ENCODE measurements at places on chromosomes 2 and 18.

- no peak for DNase-seq
- H3K27me3 ChIP-seq = peaks cover 8% of the 10 kb centered on the region
- H3K36me3 ChIP-seq = no peaks in the 10 kb centered on the region
- no peak overlapping the region for H3K27ac ChIP-seq
- no peak overlapping the region for H3K4me3 ChIP-seq
- no peaks in the 10 kb centered on the region for H3K4me1 ChIP-seq
Observed at GRCh38 chr2:221608442-221608841, 36.3 kb upstream of the EPHA4 start.

DNA sequence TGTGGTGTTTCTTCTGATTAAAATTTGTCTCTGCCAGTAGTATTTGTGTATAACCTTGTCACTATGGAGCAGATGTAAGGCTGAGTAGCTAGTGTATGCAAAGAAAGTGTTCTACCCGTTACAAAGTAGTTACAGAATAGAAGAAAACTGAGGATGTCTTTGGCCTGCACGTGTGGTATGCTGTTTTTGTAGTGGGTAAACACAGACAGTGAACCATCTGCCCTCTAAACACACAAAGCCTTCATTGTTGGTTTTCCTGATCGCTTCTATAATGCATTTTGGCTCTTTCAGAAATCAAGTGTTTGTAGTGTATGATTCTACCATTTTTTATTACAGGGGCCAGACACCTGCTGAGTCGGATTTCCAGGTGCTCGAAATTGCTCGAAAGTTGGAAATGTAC is 61.5 kb downstream of the FARP2 start:
- H3K27ac ChIP-seq = no peak overlapping the region
- H3K4me1 ChIP-seq = no peaks in the 10 kb centered on the region
- H3K36me3 ChIP-seq = peaks cover 6% of the 10 kb centered on the region
- peaks cover 2% of the 10 kb centered on the region for H3K27me3 ChIP-seq
- no peak overlapping the region for H3K4me3 ChIP-seq

DNA sequence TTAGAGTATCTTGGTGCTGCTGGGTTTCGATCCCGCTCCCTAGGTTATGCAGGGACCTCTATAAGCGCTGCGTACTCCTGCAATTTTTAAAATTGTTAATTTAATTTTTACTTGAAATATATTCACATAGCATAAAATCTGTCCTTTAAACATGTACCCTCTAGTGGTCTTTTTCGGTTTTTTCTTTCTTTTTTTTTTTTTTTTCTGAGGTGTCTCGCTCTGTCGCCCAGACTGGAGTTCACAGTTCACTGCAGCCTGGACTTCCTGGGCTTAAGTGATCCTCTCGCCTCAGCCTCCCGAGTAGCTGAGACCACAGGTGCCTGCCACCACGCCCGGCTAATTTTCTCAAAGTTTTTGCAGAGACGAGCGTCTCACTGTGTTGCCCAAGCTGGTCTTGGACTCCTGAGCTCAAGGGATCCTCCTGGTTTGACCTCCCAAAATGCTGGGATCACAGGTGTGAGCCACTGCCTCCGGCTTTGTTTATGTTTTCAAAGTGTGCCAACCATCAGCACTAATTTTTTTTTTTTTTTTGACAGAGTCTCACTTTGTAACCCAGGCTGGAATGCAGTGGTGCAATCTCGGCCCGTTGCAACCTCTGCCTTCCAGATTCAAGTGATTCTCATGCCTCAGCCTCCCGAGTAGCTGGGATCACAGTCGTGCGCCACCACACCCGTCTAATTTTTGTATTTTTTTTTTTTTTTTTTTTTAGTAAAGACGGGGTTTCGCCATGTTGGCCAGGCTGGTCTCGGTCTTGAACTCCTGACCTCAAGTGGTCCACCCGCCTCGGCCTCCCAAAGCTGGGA is 585 bp upstream of the MOB1A start:
- H3K36me3 ChIP-seq = no peaks in the 10 kb centered on the region
- peaks cover 15% of the 10 kb centered on the region for H3K4me1 ChIP-seq
- H3K4me3 ChIP-seq = peak overlapping the region; percentile 89
- H3K27me3 ChIP-seq = no peaks in the 10 kb centered on the region

DNA sequence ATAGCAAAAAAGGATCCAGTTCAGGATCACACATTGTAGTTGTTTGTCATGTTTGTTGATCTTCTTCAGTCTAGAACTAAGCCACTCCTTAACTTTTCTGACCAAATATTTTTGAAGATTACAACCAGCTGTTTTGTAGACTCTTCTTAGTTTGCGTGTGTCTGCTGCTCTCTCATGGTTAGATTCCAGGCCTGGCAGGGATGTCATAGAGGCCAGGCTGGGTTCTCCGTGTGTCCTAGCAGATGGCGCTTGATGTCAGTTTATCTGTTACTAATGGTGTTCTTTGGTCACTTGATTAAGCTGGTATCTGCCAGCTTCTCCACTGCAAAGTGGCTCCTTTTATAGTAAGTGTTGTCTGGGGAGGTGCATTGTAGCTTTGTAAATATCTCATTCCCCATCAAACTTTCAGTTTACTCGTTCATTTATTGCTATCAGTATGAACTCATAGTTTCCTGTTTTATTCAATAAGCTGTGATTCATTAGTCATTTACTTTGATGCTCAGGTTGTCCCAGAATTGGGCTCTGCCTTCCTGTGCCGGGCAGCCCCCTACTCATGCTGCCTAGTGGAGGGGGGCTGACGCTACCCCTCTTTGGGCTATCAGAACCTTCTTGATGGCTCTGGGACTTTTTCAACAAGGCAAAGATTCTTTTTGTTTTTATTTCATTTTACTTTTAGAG is 42.1 kb downstream of the GRHL1 start:
- no peaks in the 10 kb centered on the region for H3K36me3 ChIP-seq
- peaks cover 6% of the 10 kb centered on the region for H3K27me3 ChIP-seq
- DNase-seq = no peak
- H3K4me1 ChIP-seq = no peaks in the 10 kb centered on the region
- H3K4me3 ChIP-seq = no peak overlapping the region

- peaks cover 12% of the 10 kb centered on the region for H3K36me3 ChIP-seq
- DNase-seq = peak; percentile 57
- no peak overlapping the region for H3K4me3 ChIP-seq
- H3K27ac ChIP-seq = peak overlapping the region; percentile 88
- H3K27me3 ChIP-seq = no peaks in the 10 kb centered on the region
- peaks cover 88% of the 10 kb centered on the region for H3K4me1 ChIP-seq
Observed at GRCh38 chr2:105789745-105790460, 45.2 kb downstream of the NCK2 start.

DNA sequence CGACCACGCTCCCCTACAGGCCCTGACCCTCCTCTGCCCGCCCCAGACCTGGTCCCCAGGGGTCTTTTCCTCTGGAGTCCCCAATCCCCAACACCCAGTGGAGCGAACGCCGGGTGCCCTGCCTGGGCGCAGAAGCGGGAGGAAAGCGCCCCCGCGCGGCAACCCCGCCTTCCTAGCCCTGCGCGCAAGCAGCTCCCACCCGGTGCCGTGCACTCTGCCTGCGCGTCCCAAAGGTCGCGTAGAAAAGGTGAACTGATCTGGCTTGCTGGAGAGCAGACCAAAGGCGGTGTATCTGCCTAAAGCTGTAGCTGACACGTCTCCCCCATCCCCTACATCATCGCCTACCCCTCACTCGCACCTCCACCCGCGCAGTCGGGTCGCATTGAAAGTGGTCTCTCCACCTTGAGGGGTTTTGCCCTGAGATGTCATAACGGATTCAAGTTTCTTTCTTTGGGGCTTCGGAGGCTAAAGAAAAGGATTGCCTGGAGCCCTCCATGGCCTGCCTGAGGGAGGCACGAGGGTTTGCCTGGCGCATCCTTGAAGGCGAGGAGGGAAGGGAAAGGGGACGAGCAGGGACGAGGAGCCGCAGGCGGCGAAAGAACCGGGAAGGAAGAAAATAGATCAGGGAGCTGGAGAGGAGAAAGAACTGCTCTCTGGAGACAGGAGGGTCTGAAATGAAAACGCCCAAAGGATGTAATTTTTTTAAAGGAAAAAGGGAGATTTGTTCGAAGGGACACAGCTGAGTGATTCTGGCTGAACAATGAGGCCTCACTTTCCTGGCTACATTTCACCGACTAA is 5.8 kb downstream of the GAD1 start:
- peaks cover 93% of the 10 kb centered on the region for H3K27me3 ChIP-seq
- peaks cover 62% of the 10 kb centered on the region for H3K4me1 ChIP-seq
- no peaks in the 10 kb centered on the region for H3K36me3 ChIP-seq

GRCh38 chr2:181915102-181915501 is 23.6 kb downstream of the ITPRID2 start:
- no peak overlapping the region for H3K27ac ChIP-seq
- no peaks in the 10 kb centered on the region for H3K4me1 ChIP-seq
- DNase-seq = no peak
- H3K27me3 ChIP-seq = no peaks in the 10 kb centered on the region

GRCh38 chr2:53969968-53970723 is 647 bp downstream of the PSME4 start:
- H3K27ac ChIP-seq = peak overlapping the region; percentile 65
- peaks cover 5% of the 10 kb centered on the region for H3K36me3 ChIP-seq
- peak; percentile 8 for DNase-seq
- no peaks in the 10 kb centered on the region for H3K27me3 ChIP-seq

- no peaks in the 10 kb centered on the region for H3K4me1 ChIP-seq
- no peak overlapping the region for H3K4me3 ChIP-seq
- H3K27ac ChIP-seq = no peak overlapping the region
Observed at GRCh38 chr2:86218124-86218523, 18.9 kb downstream of the MRPL35 start.

GRCh38 chr2:132605236-132606180 is 64.5 kb downstream of the LYPD1 start:
- H3K27ac ChIP-seq = no peak overlapping the region
- H3K4me1 ChIP-seq = no peaks in the 10 kb centered on the region
- H3K36me3 ChIP-seq = no peaks in the 10 kb centered on the region
- H3K27me3 ChIP-seq = no peaks in the 10 kb centered on the region
- H3K4me3 ChIP-seq = no peak overlapping the region

GRCh38 chr2:60292242-60292641 is 261.2 kb downstream of the BCL11A start:
- H3K4me3 ChIP-seq = no peak overlapping the region
- H3K27ac ChIP-seq = no peak overlapping the region
- no peaks in the 10 kb centered on the region for H3K4me1 ChIP-seq
